Hematopoietic multipotent progenitor cell treated with erythropoietin and hydrocortisone succinate and interleukin-3 and kit ligand, for 6 days (in vitro differentiated cells): ENCODE measurements at places on chromosomes 2 and 18.
A peak's percentile ranks its signal among the peaks of the same experiment; 100 is the strongest.

GRCh38 chr2:204046145-204046544, 109.6 kb downstream of the ICOS start:
- DNase-seq: no peak

GRCh38 chr2:22694856-22695255, 690.1 kb upstream of the KLHL29 start:
- no peak for DNase-seq

DNA sequence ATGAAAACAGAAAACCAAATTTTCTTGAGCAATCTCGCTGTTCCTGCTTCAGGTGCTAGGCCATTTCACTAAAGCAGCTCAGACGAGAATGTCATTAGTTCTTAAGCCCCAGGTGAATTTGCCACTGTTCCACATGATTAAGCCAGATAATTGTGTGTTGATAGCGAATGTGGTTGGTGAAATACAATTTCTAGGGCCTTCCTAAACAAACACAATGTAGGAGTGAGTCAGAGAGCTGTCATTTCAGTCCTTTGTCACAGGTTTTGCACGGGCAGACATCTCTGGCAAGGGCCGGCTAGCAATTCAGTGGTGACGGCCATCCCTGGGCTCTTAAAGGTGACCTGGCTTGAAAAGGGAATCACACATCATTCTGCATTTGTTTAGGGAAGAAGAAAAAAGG, 170.7 kb downstream of the TMEM182 start:
- DNase-seq: no peak

GRCh38 chr2:117128461-117128860, 686.0 kb upstream of the DDX18 start:
- peak; percentile 4 for DNase-seq

DNA sequence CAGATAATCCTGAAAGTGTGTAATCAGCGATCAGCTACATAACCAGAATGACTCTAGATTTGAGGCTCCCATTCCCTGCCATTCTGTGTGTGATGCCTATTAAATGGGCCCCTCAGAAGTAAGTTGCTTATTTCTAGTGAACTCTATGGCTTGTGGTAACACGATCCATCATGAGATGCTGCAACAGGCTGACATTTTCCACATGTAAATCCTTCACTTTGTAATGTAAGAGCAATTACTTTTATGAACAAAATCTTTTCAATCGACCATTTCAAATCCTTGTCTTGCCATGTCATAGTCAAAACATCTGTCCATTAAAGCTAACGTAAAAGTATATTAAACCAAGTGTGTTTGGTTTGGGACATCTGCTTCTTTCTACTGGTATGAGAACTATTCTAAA, 175.9 kb upstream of the ETAA1 start:
- no peak for DNase-seq

- DNase-seq: no peak
Measured at GRCh38 chr18:48806551-48807261, 144.1 kb downstream of the SMAD7 start.

DNA sequence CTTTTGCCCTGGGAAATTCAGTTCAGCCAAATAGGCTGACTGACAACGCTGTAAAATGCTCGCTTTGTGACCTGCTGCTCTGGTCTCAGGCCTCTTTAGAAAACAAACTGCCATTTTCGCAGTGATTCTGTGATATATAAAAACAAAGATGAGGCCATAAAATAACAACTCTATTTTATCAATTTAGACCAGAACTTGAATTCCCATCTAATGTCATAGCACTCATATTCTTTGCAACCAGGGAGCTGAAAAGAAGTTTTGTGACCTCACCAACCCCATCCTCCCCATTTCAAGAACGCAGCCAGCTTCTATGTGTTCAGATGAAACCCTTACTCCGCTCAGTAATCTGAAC, 40.3 kb downstream of the TCF4 start:
- DNase-seq: no peak

GRCh38 chr2:238027591-238028415, 33.0 kb upstream of the SCLY start:
- peak; percentile 45 for DNase-seq

DNA sequence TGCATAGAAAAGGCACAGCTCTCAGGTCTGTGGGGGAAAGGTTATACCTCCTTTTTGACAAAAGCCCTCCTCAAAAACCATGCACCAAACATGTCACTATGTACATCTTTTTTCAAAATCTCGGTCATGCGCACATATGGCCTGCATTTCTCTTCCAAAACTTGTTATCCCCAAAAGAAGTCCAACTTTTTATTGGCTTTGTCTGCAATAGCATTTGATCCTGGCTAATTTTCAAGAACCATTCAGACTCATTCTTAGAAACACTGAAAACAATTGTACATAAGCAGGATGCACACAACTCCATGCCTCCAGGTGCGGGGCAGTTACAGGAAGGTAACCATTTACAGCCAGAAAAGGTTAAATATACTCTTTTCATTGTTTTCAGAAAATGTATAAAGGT, 21.9 kb downstream of the SERTAD2 start:
- no peak for DNase-seq

DNA sequence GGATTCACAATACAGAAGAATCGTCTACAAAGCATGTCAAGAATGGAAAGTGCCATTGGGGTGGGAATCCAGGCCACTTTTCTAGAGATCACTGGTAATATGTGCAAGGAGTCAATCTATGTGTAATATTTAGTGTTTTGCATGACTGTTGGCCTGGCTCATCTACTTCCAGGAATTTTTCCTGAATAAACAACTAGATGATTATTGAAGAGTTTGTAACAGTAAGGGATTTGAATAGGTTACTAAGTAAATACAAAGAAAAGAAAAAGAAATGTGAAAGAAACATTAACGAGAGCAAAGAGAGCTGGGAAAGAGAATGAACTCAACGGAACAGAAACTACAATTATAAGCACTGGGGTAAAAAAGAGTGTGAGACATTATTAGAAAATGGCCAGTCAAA, 406.0 kb downstream of the TGIF1 start:
- DNase-seq: no peak

GRCh38 chr2:213229814-213230213, 54.5 kb upstream of the SPAG16 start:
- DNase-seq: no peak

GRCh38 chr2:96542357-96542977, 5.9 kb downstream of the ARID5A start:
- DNase-seq: no peak

- no peak for DNase-seq
Measured at GRCh38 chr2:239646184-239646583, 245.4 kb upstream of the HDAC4 start.

- no peak for DNase-seq
Measured at GRCh38 chr18:2963048-2963447, 49.9 kb downstream of the LPIN2 start.

GRCh38 chr2:143347271-143347695, 218.1 kb downstream of the ARHGAP15 start:
- no peak for DNase-seq

GRCh38 chr2:205751569-205752031, 69.3 kb downstream of the NRP2 start:
- DNase-seq: no peak

DNA sequence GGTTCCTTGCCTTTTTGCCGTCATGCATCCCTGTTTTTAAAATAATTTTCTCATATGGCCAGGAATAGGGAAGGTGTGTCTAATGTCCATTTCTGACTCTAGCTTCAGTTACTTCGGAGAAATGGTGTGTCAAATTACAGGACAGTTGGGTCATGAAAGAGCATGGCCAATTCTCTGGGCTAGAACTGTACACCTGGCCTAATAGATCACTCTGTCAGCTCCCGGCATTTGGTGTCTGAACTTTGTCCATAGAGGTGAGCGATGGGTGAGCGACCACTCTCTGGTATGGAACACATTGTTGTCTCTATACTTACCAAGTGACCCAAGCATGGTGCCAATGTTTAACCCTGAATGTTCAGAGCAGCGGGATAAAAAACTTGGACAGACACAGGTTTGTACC, 38.3 kb upstream of the ASB18 start:
- no peak for DNase-seq

DNA sequence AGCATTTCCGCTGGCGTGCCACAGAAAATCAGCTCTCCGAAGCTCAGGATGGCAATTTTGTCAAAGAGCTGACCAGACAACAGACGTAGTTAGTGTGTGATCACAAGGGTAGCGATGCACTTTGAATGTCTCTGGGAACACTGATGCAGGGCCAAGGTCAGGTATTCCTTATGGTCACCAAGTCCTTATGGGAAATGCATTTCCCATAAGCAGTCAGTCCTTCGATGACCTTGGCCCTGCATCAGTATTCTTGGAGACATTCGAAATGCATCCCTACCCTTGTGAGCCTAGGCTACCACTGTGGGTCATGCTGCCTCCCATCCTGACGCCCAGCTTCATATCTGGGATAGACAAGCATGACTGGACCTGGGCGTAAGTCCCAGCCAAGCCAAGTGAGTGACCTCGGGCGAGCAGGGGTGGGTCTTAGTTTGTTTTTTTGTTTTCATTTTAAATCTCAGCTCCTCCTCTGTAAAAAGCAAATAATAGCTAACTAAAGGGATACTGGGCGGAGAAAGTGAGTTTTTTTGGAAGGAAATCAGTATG, 13.6 kb downstream of the ABCG5 start:
- DNase-seq: no peak

- DNase-seq: peak; percentile 28
Measured at GRCh38 chr2:69619725-69620124, 23.8 kb downstream of the AAK1 start.
